ENCODE measurements at places on chromosomes 6 and 20.

- DNase-seq = no peak
Measured at GRCh38 chr20:18774207-18774606, 39.4 kb upstream of the SCP2D1 start.

DNA sequence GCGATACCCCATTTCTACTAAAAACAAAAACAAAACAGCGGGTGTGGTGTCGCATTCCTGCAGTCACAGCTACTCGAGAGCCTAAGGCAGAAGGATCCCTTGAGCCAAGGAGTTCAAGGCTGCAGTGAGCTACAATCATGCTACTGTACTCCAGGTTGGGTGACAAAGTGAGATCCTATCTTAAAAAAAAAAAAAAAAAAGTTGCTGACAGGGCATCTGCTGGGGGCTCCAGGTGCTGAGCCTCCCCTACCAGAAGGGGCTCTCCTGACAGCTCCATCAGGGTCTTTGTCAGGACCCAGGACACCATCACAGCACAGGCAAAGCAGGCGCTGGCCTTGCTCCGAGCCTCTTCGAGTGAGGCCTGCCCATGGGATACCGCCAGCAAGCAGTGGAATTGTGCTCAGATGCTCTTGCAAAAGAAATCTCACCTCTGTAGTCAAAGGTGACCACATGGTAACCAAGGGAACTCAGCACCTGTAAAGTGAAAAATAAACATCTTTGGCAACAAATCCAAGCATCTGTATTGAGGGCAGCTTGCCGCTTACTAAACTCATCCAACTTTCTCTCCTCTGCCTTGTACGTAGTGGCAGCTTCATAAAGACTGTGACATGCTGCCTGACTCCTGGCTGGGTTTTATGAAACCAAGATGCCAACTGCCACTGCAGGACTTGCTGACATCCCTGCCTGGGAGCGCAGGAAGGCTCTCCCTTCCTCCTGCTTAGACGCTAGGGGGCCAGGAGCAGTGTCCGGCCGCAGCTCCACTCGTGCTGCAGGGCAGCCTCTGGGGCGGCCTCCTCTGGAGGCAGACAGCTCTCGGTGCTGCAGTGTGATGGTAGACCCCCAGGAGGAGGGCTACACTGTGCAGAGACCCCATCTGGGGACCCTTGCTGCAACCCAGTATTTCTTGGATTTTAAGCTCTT, 66.9 kb downstream of the PYGB start:
- no peak for DNase-seq

DNA sequence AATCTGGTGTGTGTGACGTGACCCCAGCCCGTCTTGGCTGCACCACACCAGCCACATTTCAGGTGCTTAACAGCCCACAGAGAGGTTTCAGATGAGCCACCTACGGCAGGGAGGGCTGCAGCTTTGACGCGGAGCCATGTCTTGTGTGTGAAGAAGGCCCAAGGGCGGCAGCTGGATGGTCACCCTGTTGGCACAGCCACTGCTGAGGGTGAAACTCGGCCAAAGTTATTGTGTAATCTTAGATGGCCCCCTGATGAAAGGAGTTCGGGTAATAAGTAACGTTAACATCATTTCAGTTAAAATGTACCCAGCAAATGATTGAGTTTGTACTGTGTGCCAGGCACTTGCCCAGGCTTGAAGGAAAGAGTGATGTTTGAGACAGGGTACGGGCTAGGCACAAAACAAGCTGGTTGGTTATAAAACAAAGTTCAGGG, 97.2 kb downstream of the SSR1 start:
- no peak for DNase-seq

DNA sequence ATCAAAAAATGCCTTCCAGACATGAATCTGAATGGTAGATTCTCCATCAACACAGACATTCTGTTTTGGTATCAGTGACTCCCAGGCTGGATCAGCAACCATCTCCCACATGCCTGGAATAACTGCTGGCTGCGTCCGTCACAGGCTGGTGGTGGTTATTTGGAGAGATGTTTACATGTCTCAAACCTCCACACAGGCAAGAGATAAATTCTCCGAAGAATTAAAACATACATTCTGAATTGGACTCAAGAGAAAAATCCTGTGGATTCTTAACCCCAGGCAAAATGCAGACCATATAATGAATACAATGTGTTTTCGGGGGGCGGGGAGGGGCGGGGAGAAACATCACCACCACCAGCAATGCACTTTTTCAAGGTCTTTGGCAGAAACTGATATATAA, 108.2 kb downstream of the THBS2 start:
- DNase-seq = no peak

- no peak for DNase-seq
Measured at GRCh38 chr6:33751771-33752645, 5.3 kb upstream of the IP6K3 start.

DNA sequence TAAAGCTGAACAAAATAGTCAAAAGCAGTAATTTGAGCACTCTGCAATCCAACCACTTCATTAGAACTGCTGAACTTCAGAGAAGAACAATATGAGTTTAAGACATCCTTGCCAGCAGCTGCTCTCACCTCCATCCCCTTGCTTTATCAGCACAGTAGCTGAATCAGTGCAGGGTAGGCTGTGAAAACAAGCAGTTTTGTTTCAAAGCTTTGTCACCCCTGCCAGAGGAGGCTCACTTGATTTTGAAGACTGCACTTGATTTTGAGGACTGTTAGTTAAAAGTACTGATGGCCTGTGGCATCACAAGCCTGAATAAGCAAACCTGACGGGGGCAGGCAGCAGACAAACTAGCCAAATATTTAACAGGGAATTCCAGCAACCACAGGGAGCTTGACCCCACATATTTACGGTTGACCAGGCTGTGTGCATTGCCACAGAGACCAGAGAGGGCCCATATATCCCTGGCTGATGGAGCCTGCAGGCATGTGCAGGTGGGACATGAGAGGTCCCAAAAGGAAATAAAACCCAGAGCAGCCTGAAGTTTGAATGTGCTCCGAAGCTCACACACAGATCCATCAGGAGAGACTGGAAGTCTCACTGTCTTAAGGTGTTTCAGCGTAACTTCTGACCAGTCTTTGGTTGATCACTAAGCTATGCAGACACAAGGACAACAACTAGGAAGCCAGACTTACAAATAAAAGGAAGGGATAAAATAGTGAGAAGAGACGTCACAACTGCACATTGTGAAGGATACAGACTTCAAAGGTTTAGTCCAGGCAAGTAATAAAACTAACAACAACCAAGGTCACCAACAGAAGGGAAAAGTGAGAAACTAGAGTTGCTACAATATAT, 97.4 kb downstream of the PDSS2 start:
- DNase-seq = no peak

- DNase-seq = no peak
Measured at GRCh38 chr20:10763112-10763511, 89.3 kb upstream of the JAG1 start.

DNA sequence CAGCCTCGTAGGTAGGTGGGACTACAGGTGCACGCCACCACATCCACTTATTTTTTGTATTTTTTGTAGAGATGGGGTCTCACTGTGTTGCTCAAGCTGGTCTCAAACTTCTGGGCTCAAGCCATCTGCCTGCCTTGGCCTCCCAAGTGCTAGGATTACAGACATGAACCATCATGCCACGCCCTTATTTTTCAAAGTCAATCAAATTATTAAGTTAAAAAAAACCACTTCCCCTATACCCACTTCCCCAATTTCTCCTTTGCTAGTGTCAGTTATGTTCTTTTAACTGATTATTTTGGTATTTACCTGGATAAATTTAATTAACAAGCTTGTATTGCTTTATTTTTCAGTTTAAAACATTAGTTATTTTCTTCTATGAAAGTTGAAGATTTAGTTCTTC, 49.6 kb downstream of the RIOK1 start:
- DNase-seq = no peak

GRCh38 chr6:95576998-95577303, 384 bp upstream of the MANEA start:
- DNase-seq = no peak

DNA sequence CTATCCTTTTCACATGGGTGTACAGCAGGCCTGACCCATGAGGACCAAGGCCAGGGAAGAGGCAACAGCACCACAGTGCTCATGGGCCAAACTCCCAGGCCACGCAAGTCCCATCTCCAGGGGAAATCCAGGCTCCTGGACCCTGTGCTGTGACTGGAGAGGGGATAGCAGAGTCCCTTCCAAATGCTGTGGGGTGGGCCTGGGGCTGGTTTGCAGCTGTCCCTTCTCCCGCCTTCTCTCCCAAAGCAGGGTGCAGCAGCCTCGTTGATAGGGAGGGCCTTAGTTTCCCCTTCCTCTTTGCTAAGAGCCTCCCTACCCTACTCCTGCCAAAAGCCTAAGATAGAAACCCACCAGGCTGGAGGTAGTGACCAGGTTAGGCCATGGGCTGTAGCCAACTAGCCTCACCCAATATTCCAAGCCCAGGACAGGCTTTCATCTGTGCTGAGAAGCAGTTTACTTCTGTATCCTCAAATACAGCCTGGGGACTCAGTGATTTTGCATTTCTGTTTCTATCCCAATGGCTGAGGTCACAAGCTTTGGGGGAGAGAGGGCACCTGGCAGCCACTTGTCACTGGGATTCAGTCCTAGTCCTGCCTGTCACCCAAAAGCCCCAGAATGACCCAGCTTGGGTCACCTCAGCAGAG, 1.4 kb downstream of the CTSZ start:
- no peak for DNase-seq

- no peak for DNase-seq
Measured at GRCh38 chr6:115443825-115444478, 616.7 kb downstream of the FRK start.

GRCh38 chr6:108254433-108255410, 6.1 kb downstream of the SNX3 start:
- no peak for DNase-seq

DNA sequence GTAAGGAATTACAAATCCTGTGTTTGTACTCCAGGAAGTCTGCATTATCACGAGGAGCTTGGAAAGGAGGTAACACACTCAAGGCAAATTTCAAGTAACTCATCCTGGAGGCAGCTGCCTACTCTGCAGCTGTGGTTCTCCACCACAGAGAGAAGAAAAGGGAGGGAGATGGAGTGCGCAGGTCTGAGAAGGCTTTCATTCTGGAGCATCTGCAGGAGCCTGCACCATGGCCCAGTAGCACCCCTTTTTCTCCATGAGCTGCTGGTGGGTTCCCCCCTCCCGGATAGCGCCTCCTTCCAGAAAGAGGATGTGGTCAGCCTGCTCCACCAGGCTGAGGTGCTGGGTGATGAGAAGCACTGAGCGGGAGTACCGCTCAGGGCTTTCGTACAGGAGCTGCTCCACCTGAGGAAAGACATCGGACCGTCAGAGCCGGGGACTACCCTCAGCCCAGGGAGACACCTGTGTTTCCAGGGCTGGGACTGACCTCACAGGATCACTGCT, 1.6 kb upstream of the PSMB8 start:
- no peak for DNase-seq

GRCh38 chr6:12761376-12762115, 45.0 kb downstream of the PHACTR1 start:
- DNase-seq = no peak

GRCh38 chr20:26315054-26315453, 618.4 kb upstream of the ZNF337 start:
- no peak for DNase-seq

DNA sequence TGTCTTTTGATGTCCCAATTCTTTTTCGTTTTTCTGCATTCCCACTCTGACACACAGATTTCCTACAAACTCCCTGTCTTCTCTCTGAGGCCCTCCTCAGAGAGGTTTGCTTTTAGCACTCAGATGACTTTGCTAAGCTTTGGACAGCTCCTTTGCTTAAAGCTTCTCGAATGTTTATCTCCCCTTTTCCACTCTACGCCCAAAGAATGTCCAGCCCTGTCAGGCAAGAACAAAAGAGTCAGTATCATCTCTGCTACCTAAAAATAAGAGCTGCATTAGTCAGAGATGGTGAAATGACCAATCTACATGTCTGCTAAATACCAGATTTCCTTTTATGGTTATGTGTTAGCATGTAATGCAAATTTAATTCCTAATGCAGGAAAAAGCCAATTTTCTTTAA, 56.8 kb downstream of the PREP start:
- DNase-seq = no peak

DNA sequence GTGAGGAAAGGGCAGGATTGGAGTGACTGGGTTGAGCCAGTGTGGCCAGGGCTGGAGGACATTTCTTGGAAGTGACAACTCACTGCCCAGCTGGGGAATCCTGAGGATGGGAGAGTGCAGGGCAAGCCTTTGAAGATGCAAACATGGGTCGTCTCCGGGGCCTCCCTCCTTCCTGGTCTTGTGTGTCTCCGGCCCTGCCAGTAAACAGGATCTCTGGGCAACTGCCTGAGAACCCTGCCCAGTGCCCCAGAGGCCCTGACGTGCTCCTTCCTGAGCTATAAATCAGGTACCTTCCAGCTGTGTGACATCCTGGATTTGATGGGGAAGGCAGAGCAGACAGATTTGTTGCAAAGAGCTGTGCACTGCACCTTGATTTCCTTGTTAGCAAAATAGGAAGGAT, 12.9 kb upstream of the TCF15 start:
- DNase-seq = no peak

- DNase-seq = no peak
Measured at GRCh38 chr6:13848522-13849150, 34.3 kb upstream of the MCUR1 start.

GRCh38 chr20:57395111-57395966, 4.1 kb downstream of the RBM38 start:
- DNase-seq = no peak

DNA sequence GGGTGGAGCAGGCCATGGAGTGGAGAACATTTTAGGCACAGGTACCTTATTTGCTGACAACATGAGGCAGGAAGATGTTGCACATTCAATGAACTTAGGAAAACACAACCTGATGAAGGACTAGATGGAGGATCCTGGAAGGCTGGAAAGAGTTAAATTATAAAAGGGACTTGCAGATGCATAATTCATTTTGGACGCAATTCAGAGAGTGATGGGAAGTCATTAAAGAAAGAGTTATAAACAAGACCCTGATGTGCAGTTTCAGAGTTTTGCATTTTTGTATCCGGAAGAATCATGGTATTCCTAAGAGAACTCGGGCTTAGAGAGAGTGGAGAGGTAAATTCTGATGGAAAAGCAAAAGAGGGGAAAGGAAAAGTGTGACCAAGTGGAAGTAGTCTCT, 104.5 kb downstream of the TSHZ2 start:
- no peak for DNase-seq

DNA sequence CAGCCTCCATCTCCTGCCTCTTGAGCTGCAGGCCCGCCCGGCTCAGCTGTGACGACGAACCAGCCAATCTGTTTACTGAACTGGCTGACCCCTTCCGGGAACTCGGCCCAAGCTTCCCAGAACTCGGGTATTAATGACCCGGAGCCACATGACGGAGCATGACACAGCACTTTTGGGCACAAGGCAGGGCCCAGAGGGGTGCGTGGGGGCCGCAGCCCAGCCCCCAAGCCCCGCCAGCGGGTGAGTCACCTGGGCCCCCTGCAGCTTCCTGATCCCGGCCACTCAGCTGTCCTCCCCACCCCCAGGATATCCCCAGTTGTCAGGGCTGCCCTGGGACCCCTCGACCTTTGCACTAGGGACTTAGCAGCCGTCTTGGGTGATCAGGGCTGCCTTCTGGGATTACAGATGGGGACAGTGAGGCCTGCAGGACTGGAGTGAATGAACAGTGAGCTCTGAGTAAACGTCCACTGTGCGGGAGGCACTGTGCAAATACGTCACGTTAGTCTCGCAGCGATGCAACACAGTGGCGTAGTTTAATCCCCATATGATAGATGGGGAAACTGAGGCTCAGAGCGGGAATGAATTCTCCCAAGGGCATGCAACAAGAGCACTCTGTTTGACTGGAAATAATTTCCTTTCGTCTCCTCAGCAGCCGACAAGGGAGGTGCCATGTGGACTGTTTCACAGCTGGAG, 102.1 kb downstream of the CEBPB start:
- DNase-seq = no peak

GRCh38 chr6:136772685-136773472, 19.4 kb downstream of the MAP3K5 start:
- no peak for DNase-seq

- DNase-seq = no peak
Measured at GRCh38 chr6:139149383-139149782, 14.5 kb downstream of the HECA start.

Measured in activated T-helper 9 cell treated with anti-CD3 and anti-CD28 coated beads, Interleukin-2, amount 50 U/mL, for 16 hours (primary cell).